Activated naive CD4-positive, alpha-beta T cell treated with Interleukin-2 at 50 U/mL for 16 hours (primary cell): ENCODE measurements at places on chromosomes 2 and 18.

DNA sequence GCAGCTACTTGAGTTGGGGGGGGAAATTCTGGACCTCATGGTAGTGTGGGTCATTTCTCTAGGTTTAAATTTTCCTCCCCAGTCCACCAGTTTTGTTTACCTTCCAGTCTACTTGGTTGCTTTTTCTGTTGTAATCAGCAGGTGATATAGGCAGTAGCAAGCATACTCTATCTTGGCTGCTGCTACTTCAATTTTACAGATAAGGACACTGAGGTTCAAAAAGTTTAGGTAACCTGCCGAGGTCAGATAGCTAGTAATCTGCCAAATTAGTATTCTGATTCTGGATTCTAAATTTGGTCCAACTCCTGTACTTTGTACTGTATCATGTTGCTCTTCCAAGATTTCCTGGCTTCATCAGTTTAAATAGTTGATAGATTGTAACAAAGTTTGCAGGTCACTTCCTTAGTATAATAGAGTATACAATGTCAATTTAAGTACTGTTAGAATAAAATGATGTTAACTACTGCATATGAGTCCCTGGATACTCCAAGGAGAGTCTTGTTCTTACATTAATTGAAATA, 34.7 kb downstream of the ANTXR1 start:
- no peak for DNase-seq

GRCh38 chr2:112577756-112578155, 6.7 kb upstream of the CHCHD5 start:
- DNase-seq = no peak

DNA sequence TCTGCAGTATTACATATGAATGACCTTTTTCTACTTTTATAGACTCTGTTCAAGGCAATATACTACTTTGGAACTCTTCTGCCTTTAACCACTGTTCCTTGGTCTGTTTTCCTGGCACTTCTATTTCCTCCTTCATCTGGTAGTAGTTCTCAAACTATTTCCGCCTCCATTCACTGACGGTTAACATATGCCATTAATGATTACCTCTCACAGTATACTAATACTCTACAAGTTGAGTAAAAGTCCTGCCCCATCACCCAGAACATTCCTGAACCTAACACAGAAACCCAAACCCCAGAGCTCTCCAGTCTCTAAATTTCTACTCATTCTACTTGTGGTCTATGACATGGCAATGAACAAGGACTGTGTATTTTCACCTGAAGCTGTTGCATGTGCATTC, 4.5 kb downstream of the GFPT1 start:
- DNase-seq = no peak

DNA sequence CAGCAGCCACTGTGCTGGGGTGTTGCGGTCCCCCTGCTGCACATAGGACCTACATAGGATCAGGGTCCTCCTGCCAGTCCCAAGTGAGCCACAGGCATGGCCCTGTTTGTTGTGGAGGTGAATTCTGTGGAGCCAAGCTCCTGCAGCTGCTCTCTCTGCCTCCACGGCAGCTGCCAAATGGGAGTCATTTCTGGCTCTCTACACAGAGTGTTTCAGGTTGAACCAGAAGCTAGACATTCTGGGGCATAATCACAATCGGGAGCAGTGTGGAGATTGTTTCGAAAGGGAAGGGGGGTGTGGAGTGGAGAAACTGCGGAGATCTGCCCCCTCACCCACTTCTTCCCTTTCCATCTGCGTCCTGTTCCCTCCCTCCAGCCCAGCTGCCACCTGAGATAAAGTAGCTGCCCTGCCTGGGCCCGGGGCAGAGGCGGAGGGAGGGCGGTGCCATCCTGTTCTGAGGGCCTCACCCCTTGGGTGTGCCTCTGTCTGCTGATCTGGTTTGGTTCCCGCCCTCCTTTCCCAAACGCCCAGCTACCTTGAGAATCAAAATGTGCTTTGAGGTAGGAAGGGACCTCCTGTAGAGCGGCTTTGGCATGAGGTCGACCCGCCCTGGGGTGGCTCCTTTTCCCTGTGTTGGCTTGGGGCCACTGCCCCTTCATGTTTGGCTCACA, 139.4 kb downstream of the WDSUB1 start:
- DNase-seq = no peak

- DNase-seq = no peak
Observed at GRCh38 chr18:70455731-70456130, 166.9 kb downstream of the SOCS6 start.
